Activated T-cell treated with anti-CD3 and anti-CD28 coated beads, Interleukin-2, amount 50 U/mL, for 1 hour (primary cell): ENCODE measurements at places on chromosomes 12 and 14.

GRCh38 chr12:6330192-6330591 is 11.7 kb downstream of the TNFRSF1A start:
- DNase-seq, result no peak

DNA sequence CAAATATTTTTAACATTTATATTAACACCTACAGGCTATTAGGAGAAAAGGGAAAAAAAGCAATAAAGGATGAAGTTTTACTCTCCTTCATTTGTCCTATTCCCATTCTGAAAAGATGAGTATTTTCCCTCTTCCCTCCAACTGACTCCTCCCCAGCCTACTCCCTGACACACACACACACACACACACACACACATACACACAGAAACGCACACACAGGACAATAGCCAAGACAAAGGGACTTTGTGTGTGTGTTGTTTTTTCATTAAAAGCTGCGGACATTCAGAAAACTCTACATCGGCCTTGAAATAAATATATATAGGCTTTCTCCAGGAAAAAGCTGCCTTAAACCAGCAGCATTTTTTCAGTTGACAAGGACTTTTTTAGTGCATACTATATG is 74.8 kb downstream of the PRKAB1 start:
- DNase-seq, result no peak

DNA sequence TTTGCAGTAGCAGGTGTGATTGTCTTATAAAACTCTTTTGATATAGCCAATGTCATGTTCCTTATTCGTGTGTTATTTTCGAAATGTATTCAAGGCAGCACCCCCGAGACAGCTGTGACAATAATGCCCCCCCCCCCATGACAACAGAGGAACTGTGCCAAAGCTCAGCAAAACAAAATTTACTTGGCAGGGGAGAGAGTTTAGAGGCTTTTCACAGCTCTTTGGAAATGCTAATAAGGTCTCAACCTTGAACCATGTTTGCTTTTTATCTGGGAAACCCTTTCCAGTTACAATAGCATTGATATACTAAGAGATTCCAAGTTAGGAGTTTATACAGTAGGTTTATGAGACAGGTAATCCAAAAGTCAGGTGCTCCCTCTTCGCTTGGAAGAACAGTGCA is 56.4 kb upstream of the USP44 start:
- no peak for DNase-seq

GRCh38 chr14:93533437-93533836 is 102.7 kb downstream of the UNC79 start:
- DNase-seq, result no peak

GRCh38 chr12:80714055-80714454 is 2.7 kb upstream of the MYF5 start:
- DNase-seq, result no peak

GRCh38 chr12:2610358-2610757 is 184.4 kb upstream of the FKBP4 start:
- no peak for DNase-seq
